ENCODE measurements at places on chromosomes 13 and 19.

DNA sequence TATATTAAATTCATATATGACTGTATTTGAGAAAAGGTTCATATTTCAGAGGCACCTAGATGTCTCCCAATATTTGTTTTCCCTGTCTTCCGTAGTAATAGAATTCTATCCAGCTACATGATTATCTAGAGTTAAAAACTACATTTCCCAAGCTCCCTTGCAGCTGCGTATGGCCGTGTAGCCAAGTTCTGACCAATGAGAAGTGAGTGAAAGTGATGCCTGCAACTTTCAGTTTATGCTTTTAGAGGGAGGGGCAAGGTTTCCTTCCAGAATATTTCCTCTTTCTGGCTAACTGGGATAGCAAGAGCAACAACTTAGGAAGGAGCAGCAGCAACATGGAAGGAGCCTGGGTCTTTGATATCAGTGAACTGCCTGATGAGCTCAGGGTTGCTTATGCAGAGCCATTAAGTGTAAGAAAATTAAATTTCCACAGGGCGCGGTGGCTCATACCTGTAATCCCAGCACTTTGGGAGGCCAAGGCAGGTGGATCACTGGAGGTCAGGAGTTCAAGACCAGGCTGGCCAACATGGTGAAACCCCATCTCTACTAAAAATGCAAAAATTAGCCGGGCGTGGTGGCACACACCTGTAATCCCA lies 23.2 kb upstream of the CYP2A13 start:
- DNase-seq, result no peak

GRCh38 chr19:46571495-46571894 lies 29.6 kb upstream of the CALM3 start:
- no peak for DNase-seq

GRCh38 chr13:80035096-80035495 lies 305.8 kb downstream of the SPRY2 start:
- no peak for DNase-seq

DNA sequence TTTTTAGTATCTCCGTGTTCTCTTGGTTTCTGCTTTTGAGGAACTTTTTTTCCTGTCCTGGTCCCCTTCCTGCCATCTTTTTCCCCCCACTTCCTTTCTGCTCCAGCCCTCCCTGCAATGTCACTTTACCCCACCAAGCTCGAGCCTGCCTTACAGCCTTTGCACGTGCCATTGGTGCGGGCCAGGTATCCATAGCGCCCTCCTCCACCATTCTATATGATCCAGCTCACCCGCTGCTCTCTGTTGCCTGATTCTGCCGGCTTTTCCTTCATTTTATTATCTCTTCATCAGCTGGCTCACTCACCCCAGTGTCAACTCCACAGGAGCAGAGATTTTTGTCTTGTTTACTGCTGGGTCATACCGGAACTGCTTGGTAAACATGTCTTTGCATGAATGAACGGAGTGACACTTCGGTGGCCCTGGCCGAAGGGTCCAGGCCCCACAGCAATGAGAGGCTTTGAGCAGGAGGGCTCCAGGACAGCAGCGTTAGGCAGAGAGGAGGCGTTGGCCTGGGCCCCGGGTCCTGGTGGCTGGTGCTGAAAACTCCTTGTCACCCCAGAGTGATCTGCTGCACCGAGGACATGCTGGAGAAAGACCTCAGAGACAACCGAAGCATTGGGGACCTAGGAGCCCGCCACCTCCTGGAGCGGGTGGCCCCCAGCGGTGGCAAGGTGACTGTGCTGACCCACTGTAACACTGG lies 1.2 kb downstream of the MRI1 start:
- DNase-seq, result no peak

DNA sequence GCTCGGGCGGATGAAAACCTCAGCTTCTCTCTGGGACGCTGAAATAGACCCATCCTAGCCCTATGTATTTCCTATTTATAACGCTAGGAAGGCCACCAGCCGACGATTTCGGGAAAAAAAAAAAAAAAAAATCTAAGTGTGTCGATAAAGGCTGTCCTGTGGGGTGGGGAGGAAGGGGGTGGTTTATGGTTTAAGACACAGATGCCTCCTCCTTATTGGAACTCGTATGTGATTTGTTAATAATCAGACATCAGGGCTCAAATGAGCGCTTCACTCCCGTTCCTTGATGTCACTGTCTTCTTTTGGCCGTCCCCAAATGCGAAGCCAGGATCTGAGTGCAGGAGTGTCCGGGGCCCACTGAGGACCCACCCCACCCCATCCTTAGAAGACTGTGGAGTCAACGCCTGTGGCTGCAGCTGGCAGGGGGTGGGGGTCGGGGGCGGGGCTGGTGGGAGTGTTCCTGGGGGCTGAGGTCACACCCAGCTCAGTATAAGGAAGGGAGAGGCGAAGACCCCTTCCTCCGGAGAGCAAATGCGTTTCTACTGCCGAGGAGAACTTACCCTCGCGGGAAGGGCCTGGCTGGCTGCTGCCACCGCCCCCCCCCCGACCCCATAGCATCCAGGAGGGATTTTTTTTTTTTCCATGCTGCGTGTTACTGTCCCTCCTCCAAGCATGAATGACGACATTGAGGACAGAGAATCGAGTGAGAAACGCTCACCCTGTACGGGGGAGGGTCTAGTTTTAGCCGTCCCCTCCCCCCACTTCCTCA lies 971 bp downstream of the ATCAY start:
- no peak for DNase-seq

DNA sequence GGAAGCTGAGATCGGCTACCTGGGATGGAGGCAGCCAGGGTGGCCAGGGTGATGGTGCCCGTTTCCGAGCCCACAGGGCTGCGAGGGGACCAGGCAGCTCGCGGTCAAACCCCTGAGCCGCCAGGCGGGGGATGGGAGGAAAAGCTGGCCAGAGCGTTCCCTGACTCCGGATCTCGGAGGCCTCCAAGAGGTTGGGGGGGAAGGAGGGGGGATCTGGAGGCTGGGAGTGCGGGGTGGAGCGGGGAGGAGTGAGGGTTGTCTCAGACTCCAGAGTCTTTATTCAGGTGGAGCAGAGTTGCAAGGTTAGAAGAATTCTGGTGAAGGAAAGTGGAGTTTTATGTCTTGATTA lies 1.1 kb downstream of the CACNG7 start:
- DNase-seq, result no peak

GRCh38 chr19:7504684-7505083 lies 11.2 kb upstream of the ZNF358 start:
- DNase-seq, result no peak

DNA sequence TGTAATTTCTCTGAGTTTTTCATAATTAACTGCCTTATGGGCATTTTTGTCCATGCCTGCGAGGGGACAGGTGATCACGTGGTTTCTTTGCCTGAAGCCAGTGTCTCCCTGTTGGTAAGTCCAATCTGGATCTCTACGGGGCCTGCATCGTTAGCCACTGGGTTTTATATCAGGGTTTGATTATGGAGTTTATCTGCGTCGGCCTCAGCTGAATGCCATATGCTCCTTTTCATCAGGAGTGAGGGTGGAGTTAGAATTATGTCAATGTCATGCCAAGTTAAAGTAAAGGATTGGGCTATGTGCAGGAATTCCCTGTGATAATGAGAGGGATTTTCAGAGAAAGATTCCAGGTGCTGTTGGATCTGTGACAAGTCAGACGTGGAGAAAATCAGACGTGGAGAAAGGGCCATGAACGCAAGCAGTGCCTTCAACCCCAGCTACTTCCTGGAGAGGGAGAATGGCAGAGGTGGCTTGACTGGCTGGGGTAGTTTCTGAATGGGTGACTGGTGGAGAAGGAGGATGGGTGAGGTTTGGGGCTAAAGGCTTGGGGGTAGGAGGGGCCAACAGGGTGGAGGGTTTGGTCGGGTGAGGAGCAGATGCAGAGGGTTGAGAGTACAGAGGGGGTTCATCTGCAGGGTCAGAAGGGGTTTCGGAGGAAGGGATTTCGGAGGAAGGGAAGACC lies 24.3 kb downstream of the TMEM255B start:
- DNase-seq, result no peak

DNA sequence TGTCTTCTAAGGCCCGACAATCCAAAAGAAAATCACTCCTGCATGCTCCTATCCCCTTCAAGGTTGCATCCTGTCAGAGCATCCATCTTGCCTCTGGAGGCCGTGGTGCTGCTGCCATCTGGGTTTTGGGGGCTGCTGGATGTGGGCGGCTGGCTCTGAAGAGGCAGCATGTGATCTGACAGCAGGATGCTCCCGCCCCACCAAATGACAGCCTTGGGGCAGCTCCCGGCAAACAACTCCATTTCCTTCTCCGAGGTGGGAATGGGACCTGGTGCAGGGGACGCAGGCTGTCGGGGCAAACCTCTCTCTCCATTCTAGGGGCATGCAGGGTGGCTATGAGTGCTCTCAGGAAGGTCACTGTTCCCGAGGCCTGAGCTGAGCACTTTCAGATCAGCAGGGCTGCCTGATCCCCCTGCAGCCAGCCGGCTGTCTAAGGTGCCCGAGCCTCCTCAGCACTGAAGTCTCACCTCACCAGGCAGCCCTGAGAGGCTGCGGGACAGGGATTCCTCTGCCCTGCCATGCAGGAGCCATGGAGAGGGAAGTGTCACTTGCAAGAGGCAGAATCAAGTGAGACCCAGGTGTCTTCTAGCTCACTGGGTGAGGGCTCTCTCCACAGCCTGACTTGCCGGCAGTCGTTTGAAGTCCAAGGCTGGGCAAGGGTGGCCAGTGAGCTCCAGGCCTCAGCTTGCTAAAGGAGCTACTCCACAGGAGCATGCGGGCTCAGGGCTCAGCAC lies 28.8 kb downstream of the TSSK6 start:
- no peak for DNase-seq

GRCh38 chr19:38691938-38692457 lies 44.5 kb downstream of the ACTN4 start:
- no peak for DNase-seq

DNA sequence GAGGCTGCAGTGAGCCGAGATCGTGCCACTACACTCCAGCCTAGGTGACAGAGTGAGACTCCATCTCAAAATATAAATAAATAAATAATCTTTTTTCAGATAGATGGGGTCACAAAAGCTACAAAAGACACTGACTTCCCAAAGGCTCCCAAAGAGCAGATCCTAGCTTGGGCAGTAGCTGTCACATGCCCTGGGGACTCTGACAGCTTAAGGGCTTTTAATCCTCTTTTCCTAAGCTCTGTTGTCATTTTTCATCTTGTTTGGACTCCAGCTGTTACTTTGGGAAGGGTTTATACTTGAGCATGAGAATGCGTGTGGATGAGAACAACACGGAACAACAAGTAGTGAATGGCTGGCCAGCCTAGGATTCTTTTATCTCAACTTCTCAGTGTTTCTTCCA lies 231.7 kb downstream of the MZT1 start:
- DNase-seq, result no peak

DNA sequence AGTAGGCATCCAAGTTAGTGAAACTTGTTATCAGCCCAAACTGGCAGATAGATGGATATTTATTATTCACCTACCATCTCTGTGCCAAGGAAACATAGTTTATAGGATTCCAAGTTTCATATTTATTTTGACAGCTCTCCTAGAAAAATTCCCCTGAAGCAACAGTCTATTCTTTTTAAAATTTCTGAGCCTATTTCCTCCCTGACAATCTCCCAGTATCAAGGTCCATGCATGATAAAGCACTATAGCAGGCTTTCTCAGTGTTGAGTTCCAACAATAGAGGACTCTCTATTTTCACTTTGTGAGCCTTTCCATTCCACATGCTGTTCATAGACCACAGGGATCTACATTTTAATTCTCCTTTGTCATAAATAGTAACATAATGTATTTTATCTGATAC lies 312.6 kb downstream of the SLITRK6 start:
- DNase-seq, result no peak

DNA sequence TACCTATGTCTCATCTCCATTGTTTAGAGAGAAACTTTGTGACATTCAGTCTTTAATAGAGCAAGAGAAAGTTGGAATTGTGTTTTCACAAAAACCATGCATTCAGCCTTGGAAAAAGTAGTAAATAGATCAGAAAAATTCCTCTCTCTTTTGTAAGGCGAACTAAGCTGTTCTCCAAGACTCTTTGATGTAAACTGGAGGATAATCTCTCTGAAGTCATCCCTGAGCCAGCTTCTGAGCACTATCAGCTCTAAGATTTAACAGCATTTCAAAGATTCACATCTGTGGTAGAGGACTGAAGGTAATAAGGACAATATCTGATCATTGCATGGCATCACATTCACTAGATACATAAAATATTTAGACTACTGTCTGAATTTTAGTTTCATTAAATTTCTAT lies 904.6 kb upstream of the ATXN8OS start:
- no peak for DNase-seq

DNA sequence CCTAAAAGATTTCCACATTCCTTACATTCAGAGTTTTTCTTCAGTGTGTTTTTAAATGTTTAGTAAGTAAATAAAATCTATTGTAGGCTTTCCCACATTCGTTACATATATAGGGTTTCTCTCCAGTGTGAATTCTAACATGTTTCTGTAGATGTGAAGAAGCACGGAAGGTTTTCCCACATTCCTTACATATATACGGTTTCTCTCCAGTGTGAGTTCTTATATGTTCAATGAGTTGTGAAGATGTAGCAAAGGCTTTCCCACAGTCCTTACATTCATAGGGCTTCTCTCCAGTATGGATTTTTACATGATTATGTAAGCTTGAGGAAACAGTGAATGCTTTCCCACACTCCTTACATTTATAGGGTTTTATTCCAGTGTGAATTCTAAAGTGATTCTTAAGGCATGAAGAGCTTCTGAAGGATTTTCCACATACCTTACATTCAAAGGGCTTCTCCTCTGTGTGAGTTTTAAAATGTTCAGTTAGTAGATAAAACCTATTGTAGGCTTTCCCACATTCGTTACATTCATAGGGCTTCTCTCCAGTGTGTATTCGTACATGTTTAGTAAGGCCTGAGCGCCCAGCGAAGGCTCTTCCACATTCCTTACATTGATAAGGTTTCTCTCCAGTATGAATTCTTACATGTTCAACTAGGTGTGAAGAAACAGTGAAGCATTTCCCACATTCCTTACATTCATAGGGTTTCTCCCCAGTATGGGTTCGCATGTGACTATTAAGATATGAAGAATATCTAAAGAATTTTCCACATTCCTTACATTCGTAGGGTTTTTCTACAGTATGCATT lies 18.2 kb downstream of the ZNF121 start:
- DNase-seq, result no peak

DNA sequence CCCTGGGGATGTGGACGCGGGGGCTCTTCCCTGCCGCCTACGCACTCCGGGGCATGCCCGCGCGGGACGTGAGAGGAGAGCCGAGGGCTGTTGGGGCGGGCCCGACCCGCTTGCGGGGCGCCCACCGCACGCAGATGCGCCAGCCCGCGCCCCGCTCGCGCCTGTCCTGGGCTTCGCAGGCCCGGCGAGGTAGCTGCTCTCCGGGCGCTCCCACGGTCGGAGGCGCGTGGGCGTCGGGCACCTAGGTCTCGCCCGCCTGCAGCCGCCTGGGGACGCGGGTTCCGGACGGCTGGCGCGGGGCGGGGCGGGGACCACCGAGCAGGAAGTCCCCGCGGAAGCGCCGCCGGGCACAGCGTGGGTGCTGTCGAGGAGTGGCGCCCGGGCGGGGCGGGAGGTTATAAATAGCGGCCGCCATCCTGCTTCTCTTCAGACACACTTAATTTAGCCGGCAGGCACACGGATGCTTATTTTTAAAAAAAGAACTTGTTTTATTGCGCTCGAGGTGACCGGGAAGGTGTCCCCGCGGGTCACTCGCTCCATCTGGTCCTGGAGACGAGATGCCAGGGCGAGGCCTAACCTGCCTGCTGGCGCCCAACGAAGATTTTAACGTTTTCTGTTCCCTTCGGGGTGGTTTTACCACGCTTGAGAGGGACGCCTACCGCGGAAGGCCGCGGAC lies 561 bp upstream of the GJA3 start:
- DNase-seq, result peak; percentile 19
